Stimulated activated CD4-positive, alpha-beta T cell treated with anti-CD3 and anti-CD28 coated beads, Interleukin-4, amount 100 ng/mL, for 24 hours (primary cell): ENCODE measurements at places on chromosomes 7 and 10.

DNA sequence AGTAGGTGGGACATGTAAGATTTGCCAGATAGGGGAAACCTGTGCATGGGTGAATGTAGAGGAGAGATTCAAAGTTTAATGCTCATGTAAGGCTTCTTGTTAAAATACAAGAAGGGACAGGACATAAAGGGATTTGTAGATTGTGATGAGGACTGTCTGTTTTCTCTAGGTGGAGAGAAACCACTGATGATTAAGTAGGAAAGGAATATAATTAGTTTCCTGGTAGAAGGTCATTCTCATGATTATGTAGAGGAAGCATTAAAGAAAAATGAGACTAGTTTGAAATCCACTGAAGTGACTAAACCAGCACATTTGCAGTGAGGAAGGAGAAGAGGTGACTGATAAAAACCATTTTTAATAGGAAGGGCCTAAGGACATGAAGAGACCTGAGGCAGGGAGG is 19.6 kb upstream of the MACC1 start:
- no peak for DNase-seq

- no peak for DNase-seq
These were observed 42.2 kb downstream of the ZWINT start for GRCh38 chr10:56318816-56319215.

DNA sequence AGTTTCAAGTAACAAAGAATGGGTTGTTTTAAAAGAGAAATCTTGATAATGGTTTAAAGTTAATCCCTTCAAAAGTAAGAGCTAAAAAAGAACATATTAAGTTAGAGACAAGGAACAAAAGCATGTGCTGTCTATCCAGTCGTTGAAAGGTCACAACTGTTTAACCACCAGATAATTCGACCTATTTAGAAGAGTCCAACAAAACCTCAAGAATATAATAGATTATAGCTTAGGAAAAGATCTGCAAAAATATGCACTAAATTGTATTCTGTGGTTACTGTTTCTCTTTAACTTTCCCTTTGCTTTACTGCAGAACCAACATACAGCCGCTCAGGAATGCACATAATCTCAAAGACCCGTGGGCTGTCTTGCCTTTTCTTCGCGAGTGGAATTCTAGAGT is 74.9 kb downstream of the PCGF5 start:
- no peak for DNase-seq

GRCh38 chr7:155287284-155287935 is 10.3 kb upstream of the INSIG1 start:
- no peak for DNase-seq

GRCh38 chr10:61063901-61064300 is 119.9 kb upstream of the RHOBTB1 start:
- no peak for DNase-seq

DNA sequence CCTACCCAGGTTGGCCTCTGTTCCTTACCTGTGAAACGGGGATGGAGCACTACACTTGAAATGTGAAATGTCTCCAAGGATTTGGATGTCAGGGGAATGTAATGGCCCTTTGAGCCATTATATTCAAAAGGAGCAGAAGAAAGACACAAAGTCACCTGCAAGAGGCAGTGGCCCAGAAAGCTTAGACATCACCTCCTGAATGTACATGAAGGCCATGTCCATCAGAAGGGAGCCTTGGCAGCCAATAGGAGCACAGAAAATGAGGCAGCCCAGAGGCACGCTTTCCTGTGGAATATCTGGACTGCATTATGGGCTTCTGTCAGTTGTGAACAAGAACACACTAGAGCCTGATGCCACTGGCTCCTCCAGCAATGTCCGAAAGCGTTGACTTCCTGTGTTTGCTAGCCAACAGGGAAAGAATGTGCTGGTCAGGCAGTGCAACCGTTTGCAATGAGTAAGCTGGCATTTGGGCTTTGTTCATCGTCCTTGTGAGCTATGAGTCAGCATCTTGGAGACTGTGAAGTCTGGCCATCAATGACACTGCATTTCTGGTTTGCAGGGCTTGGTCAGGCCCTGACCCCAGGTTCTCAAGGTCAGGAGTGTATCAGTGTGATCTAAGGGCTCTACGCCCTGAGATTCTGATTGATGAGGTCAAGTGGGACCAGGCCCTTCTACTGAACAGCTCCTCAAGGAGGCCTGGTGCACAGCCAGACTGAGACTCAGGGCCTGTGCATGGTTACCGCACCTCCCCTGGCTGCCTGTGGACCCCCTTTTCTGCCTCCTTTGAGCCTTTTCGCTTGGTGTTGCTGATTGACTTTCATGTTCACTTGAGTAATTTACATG is 222.4 kb downstream of the RPS24 start:
- no peak for DNase-seq

- DNase-seq: no peak
These were observed 35.2 kb downstream of the GBF1 start for GRCh38 chr10:102280397-102281101.

- no peak for DNase-seq
These were observed 302.6 kb upstream of the LYZL1 start for GRCh38 chr10:28986117-28986792.

DNA sequence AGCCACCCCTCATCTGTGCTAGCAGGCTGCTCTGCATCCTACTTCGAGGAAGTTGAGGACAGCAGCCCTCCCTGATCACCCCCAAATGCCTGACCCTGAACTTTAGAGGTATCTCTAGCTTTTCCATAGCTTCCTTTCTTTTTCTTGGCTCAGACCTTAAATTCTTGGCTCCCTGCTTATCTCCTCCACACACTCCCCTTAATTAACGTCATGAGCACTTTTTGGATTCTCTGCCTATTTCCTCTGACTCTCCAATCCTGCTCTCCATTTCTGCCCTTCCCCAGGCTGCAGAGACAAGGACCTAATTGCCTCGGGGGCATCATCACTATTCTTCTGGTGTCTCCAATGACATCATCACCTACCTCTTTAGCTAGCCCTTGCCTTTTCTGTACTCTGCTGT is 40.8 kb upstream of the SEC61G start:
- DNase-seq: no peak

- no peak for DNase-seq
These were observed 90.0 kb upstream of the PLXNA4 start for GRCh38 chr7:132666071-132666773.

DNA sequence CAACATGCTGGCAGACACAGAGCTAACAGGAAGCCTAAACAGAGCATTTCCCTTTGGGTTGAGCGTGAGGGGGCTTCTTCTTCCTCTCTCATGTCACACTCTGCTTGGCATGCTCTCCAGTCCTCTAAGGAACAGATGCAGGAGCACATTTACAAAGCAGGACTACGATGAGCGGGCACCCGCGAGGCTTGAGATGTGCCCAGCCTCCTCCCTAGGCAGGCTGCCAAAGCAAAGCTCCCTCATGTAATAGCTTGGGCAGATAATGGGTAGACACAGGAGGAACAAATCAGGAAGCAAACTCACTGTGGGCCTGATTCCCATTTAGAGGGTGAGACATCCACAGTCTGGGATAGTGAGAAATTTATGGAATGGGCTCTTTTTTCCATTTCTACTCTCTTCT is 519.1 kb downstream of the NRG3 start:
- no peak for DNase-seq

GRCh38 chr7:69177941-69178494 is 420.3 kb upstream of the AUTS2 start:
- no peak for DNase-seq
